D341Med (cell line): ENCODE measurements at places on chromosomes 7 and 10.

DNA sequence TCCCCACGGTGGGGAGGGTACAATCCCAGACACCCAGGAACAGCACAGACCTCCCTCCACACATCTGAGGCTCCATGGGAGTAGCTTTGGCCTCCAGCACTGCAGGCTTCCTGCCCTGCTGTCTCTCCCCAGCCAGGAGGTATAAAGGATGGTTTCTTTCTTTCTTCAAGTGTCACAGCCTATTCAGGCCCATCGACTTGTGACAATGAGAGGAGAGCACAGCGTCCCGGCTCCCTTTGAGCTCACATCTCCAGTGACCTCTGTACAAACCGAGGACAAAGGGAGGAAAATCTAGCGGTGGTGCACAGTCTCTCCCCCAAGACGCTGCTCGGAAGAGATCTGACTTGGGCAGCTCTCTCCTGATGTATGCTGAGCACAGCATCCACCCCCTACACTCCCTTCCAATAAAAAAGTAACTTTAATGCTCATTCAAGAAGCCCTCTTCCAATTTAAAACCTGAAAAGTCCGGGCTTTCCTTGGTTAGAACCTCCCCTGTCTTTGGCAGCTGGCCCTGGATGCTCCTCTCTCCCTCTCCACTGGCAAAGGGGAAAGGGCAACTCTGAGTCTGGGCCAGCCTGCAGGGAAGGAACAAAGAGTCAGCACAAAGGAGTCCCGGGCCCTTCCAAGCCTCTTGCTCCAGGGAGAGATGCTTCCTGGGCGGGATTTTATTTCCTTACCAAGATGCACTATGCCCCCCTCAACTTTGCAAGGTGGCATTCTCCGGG lies 18.0 kb downstream of the CHST15 start:
- DNase-seq, result no peak

GRCh38 chr7:5870311-5870710 lies 10.3 kb upstream of the OCM start:
- DNase-seq, result no peak

DNA sequence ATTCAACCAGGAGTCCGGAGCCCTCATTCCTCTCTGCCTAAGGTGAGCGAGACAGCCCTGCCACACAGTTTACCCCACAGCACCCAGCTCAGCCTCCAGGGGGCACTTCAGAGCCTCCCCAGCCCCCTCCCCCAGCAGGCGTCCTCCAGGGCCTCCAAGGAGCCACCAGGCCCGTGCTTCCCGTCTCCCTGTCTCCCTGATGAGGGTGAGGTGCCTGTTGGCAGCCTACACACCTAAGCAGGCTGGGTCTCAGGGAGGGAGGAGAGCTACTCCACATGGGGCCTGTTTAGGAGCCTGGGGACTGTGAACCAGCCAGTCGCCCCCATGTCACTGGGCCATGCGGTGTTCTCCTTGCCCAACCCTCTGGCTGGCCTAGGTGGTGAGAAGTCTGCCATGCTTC lies 28.9 kb upstream of the TRIM8 start:
- DNase-seq, result peak; percentile 50

DNA sequence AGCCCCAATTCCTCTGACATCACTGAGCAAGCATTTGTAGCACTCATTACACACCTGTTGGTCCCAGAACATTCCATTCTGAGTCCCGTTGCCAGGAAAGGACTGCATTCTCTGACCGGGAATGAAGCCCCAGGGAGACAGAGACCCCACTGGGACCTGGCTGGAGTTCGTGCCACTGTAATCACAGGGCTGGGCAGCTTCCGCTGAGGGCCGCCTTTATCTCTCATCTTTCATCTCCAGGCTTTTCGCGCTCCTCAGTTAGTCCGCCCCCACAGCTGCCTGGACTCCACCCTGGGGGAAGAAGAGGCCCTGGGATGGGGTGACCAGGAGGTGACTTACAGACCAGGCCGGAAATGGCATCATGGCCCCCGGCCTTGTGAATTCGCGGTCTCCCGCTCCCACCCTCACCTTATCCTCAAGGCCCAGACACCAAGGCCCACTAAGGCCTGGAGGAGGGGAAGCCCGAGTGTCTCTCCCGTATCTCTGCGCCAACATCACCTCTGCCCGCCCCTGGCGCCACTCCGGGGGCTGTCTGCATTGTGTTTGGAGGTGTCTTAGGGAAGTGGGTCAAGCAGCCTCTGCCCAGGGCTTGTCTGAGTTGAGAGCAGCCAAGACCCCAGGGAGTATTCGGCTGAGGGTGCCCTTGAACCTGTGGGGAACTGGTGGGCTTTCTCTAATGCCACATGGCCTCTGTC lies 75.4 kb downstream of the PROSER2 start:
- no peak for DNase-seq

DNA sequence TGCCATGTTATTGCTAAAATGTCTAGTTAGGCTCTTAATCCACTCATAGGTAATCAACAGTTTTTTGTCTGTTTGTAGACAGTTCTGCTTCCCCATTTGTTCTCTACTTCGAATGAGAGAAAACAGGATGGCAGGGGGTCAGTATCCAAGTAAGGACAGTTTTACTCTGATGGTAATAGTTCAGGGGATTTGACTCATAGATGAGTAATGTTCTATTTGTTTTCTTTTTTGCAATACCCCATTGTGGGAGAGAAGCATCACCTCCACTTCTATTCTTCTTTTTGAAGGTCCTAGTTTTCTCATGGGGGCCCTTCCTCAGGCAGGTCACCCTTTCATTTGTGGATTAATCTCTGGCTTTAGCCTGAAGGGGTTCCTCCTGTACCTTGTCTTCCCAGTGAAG lies 13.9 kb downstream of the PCLO start:
- no peak for DNase-seq

GRCh38 chr10:56481521-56482091 lies 120.5 kb upstream of the ZWINT start:
- DNase-seq, result no peak

GRCh38 chr7:81030472-81030871 lies 111.6 kb upstream of the SEMA3C start:
- DNase-seq, result no peak

DNA sequence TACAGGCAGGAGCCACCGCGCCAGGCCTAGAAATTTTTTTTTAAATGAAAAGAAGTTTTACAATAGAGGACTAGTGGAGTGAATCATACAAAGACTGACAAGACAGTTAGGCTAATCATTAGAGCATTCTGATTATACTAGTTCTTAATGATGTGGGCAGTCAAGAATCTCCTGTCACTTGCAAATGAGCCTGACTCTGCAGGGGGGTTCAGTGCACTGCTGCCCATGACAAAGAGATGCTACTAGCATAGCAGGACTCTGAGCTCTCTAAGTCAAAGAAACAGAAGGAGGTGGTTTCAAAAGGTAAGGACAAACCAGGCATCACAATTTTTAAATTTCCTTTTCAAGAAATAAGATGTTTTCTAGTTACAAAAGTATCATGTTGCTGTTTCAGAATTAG lies 59.0 kb downstream of the CCDC6 start:
- no peak for DNase-seq

- no peak for DNase-seq
Observed at GRCh38 chr7:44647981-44648714, 41.7 kb downstream of the OGDH start.

DNA sequence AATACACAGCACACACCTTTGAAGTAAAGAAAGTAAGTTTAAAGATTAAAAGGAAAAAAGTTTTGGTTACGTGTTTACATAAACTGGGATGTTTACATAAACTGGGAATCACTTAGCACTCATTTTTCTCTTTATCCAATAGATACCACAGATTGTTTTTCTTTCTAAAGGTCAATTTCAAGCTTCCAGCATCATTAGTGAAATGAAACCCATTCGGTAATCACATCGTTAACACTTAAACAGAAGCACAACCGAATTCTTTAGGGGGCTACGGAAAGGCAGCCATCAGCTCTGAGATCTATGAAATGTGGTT lies 1.1 kb downstream of the ODAD2 start:
- no peak for DNase-seq

DNA sequence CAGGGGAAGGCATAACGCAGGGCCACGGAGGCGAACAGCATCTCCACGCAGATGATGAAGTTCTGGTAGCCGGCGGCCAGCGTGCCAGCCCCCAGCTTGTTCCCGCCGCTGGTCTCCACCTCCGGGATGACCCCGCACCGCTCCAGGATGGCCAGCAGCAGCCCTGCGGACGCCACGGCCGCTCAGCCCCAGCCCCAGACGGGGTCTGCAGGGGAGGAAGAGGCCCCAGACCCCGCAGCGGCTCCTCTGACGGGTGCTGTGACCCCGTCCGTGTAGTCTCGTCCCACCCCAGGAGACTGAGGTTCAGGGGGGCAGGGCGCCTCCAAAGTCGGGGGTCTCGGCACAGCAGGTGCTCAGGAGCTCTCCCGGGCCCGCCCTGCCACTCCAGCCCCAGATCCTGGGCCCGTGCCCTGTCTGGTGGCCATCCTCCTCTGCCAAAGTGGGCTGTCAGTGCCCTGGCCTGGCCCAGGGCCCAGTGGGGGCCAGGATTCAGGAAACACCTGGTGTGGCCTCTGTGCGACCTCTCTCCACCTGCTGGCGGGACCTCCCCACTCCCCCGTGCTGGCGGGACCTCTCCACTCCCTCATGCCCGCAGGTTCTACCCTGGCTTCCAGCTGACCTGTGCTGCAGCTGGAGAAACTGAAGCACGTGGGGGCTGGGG lies 8.1 kb downstream of the TMEM184A start:
- DNase-seq, result no peak

DNA sequence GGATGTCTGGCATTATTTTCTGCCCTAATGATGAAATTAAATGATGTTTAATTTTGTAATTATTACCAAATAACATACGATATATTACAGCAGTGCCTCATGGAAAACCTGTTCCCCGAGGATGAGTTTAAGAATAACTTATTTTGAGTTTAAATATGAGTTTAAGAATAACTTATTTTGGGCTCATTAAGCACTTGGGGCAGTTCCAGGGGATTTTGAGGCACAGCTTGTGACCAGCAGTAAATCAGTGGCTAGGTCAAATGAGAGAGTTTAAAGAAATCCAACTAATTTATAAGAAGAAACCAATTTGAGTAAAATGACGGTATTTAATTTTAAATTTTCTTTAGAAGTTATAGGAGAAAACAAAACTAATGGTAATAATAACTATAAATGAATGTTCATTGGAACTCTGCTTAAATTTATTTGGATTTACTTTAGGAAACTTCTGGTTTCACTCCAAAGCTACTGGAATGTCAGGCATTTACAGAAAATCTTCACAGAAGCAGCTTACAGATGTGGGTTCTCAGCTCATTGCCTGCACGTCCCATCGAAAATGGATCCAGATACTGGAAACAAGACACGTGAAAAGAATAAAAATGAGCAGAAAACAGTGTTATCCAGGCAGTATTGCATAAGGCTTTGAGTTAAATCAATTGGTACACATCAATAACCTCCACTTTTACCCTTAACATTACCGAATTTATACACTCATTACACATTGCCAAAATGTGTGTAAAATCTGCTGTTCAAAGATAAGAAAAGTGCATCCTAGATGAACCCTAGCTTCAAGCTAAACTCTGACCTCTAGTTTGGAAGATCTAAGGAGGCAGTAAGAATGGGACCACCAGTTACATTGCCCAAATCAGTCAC lies 784.5 kb upstream of the IGFBP3 start:
- DNase-seq, result no peak

- DNase-seq, result peak; percentile 21
Observed at GRCh38 chr7:157486007-157486755, 149.4 kb downstream of the DNAJB6 start.

DNA sequence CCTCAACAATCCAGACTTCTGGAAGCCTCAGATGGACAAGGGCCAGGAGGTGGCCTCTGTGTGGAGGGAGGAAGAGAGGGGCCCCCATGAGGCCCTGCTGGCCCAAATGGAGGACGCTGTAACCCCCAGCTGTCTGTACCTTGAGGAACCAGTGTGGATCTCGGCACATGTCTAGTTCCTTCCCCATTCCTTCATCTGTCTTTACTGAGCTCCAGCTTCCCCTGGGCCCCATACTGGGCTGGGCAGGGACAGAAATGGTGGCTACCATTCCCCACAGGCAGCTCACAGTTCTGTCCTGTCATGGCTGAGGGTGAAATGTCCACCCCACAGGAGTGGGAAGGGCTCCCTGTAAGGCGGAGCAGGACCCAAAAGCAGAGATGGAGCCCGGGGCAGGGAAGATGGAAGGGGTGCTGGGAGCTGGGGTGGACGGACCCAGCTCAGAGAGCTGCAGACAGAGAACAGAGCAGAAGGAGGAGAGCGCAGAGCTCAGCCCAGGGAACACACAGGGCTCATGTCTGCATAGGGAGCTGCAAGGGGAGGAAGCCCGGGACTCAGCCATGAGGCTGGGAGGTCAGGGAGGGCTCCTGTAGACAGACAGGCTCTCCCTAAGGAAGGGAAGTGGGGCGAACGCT lies 22.8 kb downstream of the ANTXRL start:
- no peak for DNase-seq

DNA sequence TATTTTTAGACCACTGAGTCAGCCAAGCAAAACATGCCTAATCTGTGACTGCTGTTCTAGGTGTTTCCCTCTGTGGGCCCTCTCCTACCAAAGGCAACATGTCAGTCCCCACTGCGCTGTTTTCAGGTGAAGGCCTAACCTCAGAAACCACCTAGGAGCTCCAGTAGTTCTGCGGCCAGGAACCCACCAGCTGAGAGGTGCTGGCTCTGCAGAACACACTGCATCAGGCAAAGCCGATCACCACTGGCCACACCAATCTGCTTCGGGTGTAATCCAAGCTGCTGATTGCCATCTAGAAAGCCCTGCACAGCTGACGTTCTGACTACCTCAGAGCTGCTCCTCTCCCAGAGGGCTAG lies 14.9 kb downstream of the CAMK2G start:
- no peak for DNase-seq

DNA sequence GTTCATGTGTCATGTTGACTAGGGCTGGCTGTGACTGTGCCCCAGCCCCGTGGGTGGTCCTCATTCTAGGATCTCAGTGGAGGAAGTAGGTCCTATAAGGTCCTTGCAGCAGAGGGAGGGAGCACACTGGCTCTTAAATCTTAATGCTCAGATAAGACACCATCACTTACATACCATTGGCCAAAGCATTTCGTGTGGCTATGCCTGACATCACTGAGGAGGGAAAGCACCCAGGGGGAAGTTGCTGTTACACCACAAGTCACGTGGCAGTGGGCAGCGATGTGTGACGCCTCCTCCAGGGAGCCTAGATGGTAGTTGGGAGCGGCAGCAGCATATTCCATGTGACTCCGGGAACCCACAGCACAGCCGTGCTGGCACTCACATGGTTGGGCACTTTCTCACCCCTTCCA lies 224.7 kb upstream of the SH2B2 start:
- DNase-seq, result no peak

DNA sequence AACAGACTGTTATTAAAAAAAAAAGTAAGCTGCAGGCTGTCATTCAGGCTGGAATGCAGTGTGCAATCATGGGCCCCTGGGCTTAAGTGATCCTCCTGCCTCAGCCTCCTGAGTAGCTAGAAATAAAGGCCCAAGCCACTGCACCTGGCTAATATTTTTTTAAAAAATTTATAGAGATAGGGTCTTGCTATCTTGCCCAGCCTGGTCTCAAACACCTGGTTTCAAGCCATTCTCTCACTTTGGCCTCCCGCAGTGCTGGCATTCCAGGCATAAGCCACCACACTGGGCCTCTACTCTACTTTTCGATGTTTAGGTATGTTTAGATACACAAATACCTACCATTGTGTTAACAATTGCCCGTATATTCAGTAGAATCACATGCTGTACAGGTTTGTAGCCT lies 270.4 kb upstream of the PRKCQ start:
- no peak for DNase-seq

- DNase-seq, result no peak
Observed at GRCh38 chr7:110531186-110531585, 559.7 kb upstream of the LRRN3 start.

GRCh38 chr10:21079330-21079658 lies 182.2 kb upstream of the NEBL start:
- DNase-seq, result no peak
